ENCODE measurements at places on chromosomes 4 and X.

- DNase-seq: no peak
These were observed 31.8 kb upstream of the PDLIM5 start for GRCh38 chr4:94419956-94420355.

DNA sequence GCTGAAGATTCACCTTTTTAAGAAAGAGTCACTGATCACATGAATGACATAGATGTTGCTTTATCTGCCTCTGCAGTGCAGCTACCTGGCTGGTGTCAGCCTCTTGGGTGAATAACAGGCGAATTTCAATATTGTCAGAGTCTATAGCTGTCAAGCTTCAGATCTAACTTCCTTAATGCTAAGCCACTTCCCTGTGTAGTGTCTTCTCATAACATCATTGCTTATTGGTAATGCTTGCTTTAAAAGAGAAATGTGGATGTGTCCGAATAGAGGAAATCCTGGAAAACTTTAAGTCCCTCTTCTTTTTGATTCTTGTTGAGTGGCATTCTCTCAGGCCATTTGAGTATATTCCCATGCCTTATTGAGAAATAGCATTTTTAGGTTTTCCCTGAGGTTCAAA is 7.3 kb upstream of the IGFBP7 start:
- no peak for DNase-seq

DNA sequence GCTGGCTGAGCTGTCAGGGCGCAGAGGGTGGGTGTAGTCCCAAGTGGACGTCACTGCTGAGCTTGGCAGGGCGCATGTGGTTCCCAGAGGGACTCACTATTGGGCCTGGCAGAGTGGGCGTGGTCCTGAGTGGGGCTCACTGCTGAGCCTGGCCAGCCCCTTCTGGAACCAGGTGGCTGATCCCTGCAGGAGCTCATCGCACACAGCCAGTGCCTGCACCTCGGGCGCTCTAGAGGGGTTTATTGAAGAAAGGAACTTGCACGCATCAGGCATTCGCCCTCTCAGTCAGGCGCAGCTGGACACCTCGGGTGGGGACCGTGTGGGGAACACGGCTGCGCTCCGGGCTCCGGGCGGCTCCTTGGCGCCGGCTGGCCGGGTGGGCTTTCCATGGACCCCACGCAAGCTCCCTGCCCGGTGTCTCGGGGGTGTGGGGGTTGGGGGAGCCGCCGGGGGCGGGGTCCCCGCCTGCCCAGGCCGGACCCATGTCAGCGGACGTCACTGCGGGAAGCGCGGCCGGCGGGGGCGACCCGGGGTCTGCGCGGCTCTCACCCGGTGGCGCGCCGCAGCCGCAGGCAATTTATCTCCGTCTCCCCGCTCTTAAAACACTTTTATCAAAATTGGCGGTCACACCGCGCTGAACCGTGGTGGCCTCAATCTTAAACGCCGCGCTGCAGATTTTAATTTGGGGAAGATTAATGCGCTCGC is 65.4 kb upstream of the NKX1-1 start:
- DNase-seq: no peak

DNA sequence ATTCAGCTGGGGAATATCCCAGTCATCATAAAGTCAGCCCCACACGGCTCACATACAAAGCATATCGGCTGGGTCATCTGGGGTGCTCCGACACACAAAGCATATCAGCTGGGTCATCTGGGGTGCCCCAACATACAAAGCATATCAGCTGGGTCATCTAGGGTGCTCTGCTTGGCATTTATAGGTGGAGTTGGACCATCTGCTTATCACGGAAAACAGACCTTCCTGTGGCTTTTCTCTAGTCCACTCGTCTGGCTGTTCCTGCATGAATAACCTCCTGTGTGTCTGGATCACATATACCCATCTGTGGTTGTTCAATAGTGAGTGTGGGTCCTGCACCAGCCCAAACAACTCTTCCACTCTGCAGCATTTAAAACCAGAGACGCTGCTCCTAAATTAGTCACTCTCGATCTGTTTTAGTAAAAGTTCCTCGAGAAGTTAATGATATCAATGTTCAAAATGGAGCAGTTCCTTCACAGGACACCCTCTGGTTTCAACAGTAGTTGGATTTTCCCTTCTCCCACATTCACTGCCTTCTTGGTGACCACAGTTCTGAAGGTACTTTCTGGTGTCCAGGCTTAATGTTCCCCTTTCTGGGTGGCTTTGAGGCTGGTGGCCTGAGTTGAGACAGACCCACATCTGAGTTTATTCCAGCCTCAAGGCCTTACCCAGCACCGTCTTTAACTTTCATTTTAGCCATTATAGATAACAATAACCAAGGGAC is 70.0 kb upstream of the FRG1 start:
- DNase-seq: no peak

DNA sequence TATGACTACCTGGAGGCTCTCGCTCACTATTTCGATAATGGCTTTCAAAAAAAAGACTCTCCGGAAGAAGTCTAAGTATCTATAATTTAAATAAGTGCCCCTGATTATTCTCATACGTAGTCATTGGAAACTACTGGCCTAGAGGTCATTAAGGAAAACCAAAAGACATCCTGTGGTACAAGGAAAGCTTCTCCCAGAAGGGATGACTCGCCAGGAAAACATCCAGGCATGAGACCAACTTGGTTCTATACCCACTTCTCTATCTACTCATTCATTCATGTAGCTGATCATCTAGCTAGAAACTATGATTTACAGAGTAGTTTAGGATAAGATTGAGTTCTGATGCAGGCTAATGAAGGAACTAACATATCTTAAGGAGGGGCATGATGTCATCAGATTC is 37.7 kb downstream of the SOX3 start:
- no peak for DNase-seq

- no peak for DNase-seq
These were observed 1011.7 kb upstream of the PCDH7 start for GRCh38 chr4:29708473-29708872.

DNA sequence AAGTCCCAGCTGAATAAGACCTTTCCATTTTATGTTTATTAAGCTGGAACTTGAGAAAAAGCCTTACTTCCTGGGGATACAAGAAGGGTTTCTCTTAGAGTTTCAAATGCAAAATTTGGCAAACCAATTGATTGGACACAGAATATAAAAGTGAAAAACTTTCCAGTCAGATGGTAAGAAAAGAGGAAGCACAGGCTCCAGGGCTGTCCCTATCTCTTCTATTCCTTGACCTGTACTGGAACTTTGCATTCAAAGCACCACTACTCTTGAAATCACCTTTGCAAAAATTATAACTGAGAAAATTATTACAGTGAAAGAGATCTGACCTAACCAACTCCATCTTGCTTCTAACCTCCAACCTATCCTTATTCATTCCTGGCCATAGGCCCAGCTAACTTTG is 11.7 kb downstream of the PROM1 start:
- no peak for DNase-seq

GRCh38 chr4:27928761-27929540 is 1068.3 kb downstream of the STIM2 start:
- DNase-seq: no peak

GRCh38 chr4:48103483-48104139 is 30.4 kb downstream of the TXK start:
- no peak for DNase-seq

GRCh38 chrX:107716118-107716684 is 59.4 kb downstream of the TSC22D3 start:
- peak; percentile 28 for DNase-seq

DNA sequence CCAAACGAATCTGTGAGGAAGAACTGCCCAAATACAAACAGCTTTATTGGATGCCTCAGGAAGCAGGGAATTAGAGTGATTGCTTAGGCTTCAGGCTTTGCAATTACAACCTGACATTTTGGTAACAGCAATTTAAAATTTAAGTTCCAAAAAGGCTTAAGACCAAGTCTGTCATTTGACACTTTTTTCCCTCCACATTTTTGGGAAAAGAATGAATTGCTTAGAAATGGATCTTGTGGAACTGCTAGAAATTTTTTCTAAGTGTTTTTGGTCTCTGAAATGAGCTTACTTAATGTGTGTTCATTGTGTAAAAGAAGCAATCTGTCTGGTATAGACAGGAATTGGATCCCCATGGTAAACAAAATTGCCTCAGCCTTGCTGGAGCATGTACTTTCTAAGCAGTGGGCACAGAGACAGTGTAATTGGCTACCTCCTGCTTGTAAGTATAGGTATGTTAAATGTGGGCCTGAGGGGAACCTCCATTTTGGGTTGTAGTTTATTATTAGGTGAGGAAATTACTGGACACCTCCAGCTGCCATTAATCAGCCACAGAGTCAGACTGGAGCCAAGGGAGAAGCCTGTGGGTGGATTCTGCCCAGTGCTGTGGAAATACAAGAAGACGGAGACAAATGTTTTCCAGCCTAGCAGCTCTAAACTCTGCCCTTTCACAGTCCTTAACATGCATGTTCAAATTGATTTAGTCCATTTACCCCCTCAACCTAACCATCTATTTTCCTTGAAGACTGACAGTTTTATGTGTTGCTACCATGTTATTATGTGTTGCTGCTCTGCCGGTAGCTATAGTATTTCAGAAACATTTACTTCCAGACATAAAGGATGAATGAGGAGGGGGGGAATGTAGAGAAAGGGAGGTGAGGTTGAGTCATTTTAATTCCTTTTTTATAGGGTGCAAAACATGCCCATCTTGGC is 473.0 kb downstream of the SPRY1 start:
- DNase-seq: no peak

DNA sequence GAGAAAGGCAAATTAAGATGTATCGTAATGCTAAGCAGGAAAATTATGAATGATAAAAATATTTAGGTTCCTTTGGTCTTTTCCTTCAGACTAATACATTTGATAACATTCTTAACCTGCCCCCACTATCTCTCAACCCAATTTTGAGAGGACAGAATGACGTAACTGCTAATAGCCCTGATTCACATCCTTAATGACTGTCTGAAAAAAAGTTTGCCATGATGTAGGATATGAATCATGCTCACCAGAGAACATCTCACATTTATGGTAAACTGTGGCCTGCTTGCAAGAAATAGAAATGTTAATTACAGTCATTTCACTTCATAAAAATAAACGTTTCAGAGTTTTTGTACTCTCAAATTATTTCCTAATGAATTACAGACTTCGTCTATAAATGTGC is 128.0 kb upstream of the VEGFC start:
- no peak for DNase-seq

DNA sequence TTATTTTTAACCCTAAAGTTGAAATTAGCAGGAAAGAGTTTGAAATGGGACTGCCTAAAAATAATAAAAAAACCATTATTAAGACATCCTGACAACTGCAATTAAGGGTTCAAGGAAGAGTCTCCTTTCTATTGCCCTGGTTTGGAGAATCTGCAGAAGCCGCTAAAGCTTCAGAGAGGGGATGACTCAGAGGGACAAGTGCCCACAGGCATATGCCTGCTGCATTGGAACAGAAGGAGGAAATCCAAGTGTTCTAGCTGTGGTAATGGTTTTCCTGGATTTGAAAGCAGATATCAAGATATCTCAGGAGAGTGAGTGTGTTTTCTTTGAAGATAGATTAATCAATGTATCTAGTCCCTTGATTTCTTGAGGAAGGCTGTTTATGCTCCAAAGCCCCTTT is 235.1 kb upstream of the TAPT1 start:
- DNase-seq: no peak

DNA sequence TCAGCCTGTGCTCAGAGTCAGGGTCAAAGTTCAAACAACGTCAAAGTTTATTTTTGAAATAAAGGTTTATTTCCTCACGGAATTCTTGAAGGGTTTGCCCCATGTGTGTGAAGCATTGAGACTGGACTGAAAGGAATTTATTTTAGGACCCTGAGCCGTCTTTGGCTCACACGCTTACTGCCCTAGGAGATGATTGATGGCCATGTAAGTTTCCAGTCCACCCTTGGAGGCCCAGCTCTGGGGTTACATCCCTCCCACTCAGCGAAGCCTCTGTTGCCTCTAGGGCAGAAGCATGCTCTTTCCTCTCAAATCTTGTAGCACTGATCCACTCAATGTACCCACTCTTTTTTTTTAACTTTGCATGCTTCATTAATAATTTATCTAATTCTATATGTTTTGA is 4.5 kb upstream of the NHSL2 start:
- DNase-seq: no peak

DNA sequence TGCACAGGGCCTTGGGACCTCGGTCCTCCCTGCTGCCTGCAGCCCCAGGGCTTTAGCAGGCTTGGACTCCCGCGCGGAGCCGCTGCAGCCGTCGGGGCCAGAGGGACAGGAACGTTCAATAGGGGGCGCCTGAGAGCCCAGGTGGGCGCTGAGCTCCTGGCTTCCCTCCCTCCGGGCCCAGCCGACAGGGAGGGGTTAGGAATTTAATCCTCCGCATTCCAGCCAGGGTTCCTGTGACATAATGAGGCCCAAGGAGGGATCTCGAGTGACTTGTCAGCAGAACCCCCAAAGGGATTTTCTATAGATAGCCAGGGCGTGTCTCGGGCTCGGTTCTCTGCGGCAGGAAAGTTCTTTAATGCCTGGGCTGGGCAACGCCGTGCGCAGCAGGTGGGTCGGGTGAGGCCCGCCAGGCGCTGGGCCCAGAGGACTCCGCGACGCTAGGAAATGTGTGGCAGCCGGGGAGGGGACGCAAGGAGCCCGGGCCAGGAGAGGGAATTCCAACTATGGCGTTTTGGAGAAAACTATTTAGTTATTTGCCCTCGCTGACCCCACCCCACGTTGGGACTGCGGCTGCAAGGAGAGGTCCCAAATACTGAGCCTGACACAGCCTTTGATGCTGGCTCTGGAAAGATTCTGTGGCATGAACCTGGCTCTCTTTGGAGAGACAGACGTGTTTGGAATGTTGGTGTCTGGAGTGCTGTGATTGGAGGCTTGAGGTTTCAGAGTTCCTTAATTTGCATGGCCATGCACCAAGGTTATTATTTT is 285.2 kb upstream of the GATB start:
- DNase-seq: no peak

GRCh38 chrX:124680287-124680686 is 333.9 kb downstream of the SH2D1A start:
- no peak for DNase-seq

- no peak for DNase-seq
These were observed 24.6 kb downstream of the GPC4 start for GRCh38 chrX:133390676-133391075.

- DNase-seq: no peak
These were observed 40.7 kb downstream of the TRIM2 start for GRCh38 chr4:153244969-153245368.

GRCh38 chrX:69088171-69088938 is 76.9 kb downstream of the PJA1 start:
- DNase-seq: no peak
